Activated effector memory CD4-positive, alpha-beta T cell treated with anti-CD3 and anti-CD28 coated beads, Interleukin-2, amount 50 U/mL, for 16 hours (primary cell): ENCODE measurements at places on chromosomes 12 and 14.

- no peak for DNase-seq
Measured at GRCh38 chr14:60653701-60654161, 4.5 kb upstream of the SIX1 start.

GRCh38 chr14:27881646-27882045 is 884.9 kb upstream of the FOXG1 start:
- DNase-seq = no peak

DNA sequence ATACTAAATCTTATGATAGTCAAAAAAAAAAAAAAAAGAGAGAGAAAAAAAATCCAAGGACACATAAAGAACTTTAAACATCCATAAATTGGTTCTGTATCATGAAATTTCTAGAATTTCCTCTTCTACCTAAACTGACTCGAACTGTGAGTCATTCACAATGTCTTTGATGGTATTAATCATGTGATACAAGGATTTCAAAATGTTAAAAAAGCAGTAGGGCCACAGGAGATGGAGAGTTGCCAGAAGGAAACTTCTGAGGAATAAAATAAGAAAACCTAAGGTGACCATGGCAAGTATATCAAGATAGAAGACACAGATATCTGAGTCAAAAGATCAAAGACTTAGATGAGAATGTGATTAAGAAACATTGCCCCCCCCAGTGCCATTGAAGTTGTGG is 1320.9 kb upstream of the FLRT2 start:
- DNase-seq = no peak

DNA sequence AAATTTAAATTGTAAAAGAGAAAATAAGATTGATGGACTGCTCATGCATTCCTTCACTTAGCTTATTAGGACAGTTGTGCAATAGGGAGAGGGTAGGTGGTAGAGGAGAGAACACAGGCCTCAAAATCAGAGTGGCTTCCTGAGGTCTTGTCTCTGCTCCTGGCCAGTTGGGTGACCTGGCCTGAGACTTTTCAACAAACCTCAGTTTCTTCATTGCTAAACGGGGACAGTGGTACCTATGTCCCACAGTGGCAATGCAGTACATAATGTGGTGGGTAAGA is 2.6 kb downstream of the MAP3K12 start:
- DNase-seq = no peak

DNA sequence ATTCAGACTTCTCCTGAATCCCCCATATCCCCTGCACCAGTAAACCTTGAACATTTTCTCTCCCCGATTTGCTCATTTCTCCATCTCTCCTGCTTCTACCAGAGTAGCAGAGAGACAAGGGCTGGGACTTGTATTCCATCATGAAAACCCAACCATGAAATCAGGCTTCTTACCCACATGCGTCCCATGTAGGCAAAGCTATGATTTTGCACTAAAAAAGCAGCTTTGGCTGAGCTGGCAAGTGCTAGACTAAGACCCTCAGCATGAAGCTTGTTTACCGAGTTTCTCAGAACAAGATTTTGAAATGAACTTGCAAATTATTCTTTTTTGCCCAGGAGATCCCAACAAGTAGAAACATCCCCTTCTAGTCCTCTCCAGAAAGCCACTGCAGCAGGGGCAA is 80.3 kb upstream of the RFLNA start:
- no peak for DNase-seq

DNA sequence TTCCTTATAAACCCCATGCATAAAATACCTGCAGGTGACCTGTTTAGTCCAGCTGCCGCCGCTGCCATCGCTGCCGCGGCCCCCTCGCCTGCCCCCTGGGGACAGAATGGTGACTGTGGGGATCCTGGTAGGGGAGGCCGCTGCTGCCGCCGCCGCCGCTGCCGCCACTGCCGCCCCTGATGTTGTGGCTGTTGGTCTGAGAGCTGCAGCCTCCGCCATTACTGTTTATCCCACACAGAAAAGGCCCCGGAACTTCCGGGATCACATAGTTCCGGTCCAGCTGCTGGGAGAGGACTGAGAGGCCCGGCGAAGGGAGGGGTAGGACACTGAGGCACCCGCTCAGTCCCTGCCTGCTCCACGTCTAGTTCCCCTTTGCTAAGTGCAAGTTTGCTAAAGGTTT is 244.9 kb downstream of the C12orf50 start:
- DNase-seq = no peak

- no peak for DNase-seq
Measured at GRCh38 chr12:132163041-132163910, 19.0 kb downstream of the NOC4L start.

DNA sequence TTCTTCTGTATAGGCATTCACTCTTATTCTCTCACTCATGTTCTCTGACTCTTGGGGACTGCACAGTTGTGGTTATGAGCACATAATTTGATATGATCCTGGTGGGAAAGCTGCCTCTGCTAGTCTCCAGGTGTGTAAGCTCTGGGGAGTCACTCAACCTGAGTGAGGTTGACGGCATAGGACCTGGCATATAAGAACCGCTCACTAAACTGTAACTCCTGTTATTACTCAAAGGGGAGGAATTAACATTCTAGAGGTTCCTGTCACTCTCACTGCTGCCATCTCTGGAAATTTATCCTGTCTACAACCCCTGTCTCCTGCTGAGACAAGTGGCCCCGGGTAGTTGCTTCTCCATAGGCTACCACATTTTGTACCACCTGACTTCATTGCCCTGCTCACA is 14.0 kb downstream of the SRSF5 start:
- DNase-seq = no peak

DNA sequence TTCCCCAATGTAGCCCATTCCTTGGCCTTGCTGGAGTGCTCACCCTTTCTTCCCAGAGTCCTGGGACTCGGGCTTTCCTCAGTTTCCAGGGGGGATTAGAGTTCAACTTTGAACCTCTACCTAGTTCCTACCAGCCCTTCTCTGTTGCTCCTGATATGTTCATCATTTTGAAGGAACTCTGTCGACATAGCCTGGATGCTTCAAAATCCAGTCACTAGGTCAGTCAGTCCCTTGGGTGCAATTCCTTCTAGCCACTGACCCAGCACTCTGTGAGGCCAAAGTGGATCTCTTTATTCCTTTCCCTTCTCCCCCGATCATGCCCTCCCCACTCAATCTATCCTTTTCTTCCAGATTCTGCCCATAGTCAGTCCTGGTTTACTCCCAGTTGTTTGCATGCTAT is 72.3 kb upstream of the TMCC3 start:
- DNase-seq = no peak

DNA sequence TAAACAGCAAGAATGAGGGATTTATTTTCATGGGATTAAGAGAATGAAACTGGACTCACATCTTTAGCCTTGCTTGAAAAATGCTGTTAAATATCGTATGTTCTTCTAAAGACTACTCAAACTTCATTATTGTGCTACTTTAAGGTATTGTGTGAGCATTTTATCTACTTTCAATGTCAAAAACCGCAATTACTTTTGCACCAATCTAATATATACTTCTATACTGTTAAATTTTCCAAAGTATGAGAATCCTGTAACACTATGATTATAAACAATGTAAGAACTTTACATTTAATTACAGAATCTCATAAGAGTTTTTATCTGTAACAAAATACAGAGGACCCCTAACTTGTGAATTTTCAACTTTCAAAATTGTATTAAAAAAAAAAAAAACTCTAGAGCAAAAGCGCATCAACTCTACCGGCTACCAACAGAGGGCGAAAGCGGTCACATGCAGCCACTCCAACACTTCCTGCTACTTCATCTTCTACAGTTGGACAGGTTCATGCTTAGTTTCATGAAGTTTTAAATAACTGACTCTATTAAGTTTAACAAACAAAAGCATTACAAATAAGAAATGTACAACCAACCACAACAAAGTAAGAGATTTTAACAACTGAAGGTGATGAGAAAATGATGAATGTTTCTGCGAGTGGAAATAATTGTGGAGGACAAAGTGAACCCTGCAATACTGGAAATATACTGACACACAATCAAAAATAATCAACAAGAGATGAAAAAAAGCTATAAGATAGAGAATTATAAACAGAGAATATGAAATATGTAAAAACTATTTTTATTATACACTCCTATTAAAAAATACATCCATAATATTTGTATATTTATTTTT is 210.9 kb downstream of the MED13L start:
- DNase-seq = peak; percentile 80

GRCh38 chr12:105854071-105854470 is 284.7 kb downstream of the NUAK1 start:
- no peak for DNase-seq

- no peak for DNase-seq
Measured at GRCh38 chr12:94123127-94123526, 25.2 kb upstream of the PLXNC1 start.

- no peak for DNase-seq
Measured at GRCh38 chr12:49934505-49934904, 16.0 kb upstream of the AQP2 start.

DNA sequence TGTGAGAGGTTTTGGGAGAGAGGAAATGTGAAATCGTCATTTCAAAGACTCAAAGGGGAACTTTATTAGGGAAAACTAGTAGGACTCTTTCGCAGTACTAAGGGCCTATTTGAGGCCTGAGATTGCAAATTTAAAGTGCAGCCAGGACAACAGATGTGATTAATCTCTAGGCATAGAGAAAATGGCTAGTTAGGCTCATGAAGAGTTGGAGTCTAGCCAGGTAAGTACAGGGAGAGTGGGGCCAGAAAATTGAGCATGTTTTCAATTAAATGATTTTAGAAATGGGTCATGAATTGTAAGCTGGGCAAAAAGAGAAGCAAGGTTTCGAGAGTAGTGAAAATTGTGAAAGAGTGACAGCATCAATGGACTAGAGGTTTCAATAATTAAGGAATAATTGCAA is 91.9 kb upstream of the LMNTD1 start:
- no peak for DNase-seq

DNA sequence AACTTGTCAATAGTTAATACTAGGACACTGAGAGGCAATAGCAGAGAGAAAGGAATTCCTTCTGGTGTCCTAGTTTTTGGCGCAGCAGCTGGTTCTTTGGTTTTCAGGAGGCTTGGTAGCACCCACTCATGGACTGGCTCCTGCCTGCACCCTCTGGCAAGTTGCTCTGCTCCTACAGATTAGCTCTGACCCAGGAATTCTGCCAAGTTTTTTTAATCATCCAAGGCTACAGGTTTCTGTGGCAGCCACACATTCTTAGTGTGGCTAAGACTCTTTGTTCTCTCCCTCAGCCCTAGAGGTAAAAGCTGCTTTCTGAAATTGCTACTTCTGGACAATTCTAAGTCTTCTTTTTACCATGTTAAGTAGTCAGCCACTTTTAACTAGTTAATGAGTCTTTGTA is 72.0 kb upstream of the FKBP4 start:
- no peak for DNase-seq

DNA sequence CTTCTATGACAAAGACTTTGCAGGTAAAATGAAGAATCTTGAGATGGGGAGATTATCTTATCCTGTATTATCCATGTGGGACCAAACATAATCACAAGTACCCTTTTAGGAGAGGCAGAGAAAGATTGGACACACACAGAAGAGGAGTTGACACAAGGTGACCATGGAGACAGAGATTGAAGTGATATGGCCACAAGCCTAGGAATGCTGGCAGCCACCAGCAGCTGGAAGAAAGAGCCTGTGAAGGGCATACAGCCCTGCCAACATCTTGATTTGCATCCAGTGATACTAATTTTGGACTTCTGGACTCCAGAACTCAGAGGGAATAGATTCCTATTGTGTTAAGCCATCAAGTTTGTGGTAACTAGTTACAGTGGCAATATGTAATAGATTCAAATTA is 78.1 kb downstream of the RPS29 start:
- DNase-seq = no peak

DNA sequence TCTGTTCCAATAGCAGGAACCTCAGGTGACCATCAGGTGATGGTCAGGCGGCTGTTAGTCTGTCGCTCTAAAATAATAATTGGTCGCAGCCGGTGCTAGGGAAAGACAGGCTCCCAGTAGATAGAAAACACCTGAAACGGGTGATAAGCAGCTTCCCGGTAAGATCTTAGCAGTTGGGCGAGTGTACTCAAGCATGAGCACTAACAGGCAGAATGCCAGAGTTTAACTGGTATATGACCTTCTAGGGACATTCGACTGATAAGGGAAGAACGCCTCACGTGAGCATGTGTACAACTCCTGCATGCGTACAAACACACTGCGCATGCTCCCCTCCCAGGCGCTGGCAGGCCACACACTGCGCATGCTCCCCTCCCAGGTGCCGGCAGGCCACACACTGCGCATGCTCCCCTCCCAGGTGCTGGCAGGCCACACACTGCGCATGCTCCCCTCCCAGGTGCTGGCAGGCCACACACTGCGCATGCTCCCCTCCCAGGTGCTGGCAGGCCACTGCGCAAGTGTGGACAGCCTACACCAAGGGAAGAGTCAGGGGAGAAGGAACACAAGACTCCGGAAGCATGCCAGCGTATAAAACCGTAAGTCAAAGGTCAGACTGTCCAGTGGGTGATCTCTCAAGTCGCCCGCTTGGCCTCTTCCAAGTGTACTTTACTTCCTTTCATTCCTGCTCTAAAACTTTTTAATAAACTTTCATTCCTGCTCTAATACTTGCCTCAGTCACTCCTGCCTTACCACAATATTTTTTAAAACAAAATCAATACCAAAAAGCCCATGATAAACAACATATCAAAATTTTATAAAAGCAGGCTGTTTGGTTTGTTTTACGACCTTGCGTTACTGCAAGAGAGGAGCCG is 24.5 kb downstream of the GPRC5D start:
- DNase-seq = peak; percentile 68

- no peak for DNase-seq
Measured at GRCh38 chr14:81509838-81510452, 23.7 kb downstream of the SEL1L start.

- DNase-seq = no peak
Measured at GRCh38 chr14:89085231-89085731, 260.8 kb downstream of the TTC8 start.

- DNase-seq = no peak
Measured at GRCh38 chr12:82638324-82638723, 48.4 kb upstream of the TMTC2 start.

DNA sequence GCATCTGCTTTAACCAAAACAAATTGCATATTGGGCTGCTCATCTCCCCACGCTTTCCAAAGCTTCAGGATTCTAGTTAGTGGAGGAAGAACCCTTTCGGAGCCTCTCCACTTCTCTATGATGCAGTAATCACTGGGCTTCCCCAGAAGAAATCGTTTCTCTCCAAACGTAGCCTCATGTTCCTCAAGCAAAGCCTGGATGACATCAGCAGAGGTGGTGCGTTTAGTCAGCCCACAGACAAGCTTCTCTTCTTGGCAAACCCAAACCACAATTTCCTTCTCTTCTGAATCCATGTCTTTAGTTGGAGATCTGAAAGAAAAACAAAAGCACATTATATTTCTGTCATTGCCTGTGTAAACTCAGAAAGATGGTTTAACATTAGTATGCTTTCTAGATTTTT is 30.6 kb downstream of the RASSF9 start:
- DNase-seq = no peak

DNA sequence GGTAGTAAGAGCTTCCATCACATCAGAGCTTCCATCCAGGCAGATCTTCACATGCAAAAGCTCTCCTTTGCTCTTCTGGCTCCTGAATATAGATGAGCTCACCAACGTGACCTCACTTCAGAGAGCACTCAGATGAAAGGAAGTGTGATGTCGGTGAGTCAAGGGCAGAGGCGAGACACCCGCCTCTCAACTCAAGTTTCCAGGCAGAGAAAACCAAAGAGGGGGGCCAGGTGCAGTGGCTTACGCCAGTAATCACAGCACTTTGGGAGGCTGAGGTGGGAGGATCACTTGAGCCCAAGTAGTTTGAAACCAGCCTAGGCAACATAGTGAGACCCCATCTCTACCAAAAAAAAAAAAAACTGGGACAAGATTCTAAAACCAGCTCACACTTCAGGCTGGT is 126.9 kb downstream of the DUSP6 start:
- DNase-seq = peak; percentile 89
